Spleen (tissue), 13 donors: ENCODE measurements at places on chromosomes 5 and 9. TPM values are rescaled to one million over a fixed set of nuclear protein-coding genes. Genes with fewer than 3 reads are reported as not detected.

DNA sequence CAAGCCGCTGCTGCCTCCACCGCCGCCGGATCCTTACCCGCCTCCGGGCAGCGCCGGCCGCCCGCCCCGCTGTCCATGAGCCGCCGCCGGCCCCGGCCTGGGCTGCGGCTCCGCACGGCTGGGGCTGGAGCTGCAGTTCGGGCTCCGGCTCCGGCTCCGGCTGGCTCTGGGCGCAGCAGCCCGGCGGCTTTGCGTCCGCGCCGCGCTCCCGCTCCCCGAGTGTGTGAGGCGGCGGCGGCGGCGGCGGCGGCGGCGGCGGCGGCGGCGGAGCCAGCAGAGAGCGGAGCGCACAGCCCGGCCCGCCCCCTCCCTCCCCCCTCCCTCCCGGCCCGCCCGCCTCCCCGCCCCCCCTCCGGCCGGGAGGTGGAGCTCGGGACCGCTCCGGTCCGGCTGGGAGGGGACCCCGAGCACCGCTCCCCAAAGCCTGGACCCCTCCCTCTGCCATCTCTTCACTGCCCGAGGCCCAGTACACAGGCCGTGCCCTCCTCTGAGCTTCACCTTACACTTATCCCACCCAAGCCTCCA lies at the start of gene PCDH1:
Gene PCDH1, minus strand, starts transcription at position 225 of the 525 bp plus-strand sequence. Its CDS starts 148 bp downstream, at position 77.
- DNase-seq, result peak; percentile 82
- H3K4me3 ChIP-seq, result peak within 1 kb of the TSS; percentile 51
- H3K4me1 ChIP-seq, result peaks cover 33% of the 10 kb centered on the region
- H3K36me3 ChIP-seq, result no peaks in the 10 kb centered on the region

- H3K4me3 ChIP-seq, result peak overlapping the region; percentile 76
- H3K4me1 ChIP-seq, result peaks cover 51% of the 10 kb centered on the region
- no peaks in the 10 kb centered on the region for H3K27me3 ChIP-seq
- H3K36me3 ChIP-seq, result no peaks in the 10 kb centered on the region
- H3K27ac ChIP-seq, result peak overlapping the region; percentile 82
These were observed 1.4 kb downstream of the ERGIC1 start for GRCh38 chr5:172835290-172835993.

GLRA1 gene
- total RNA-seq, result not detected

TPM2 gene
- total RNA-seq, result 79.2 TPM

DNA sequence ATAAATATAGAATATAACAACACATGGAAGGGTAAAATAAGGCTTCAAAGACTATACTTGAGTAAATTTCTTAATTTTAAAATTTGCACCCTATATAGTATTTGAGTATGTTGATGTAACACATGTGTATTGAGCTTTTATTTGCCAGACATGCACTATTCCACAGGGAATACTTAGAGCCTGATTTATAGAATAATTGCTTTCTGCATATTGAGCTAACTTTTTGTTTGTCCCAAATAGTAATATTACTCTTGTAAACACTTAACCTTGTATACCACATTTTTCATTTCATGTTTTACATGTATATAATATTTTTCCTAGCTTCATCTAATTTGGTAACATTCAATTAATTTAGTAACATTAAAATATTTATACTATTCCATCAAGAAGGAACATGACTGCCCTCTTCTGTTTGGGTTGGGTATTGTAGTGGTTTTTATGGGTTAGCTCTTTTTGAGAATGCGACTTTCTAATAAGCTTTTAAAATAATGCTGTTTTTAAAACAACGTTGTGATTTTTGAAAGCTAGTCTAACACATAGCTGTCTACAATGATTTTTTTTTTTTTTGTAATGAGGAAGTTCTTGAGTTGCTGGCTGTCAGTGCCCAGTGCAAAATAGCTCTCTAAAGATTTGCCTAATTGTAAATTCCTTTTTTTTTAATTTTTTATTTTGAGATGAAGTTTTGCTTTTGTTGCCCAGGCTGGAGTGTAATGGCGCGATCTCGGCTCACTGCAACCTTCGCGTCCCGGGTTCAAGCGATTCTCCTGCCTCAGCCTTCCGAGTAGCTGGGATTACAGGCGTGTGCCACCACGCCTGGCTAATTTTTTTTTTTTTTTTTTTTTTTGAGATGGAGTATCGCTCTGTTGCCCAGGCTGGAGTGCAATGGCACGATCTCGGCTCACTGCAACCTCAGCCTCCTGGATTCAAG lies 4.8 kb downstream of the SUB1 start:
- H3K4me3 ChIP-seq, result no peak overlapping the region
- H3K27me3 ChIP-seq, result no peaks in the 10 kb centered on the region
- no peaks in the 10 kb centered on the region for H3K36me3 ChIP-seq
- H3K27ac ChIP-seq, result no peak overlapping the region
- DNase-seq, result no peak

GRCh38 chr5:52771343-52772039 lies 16.2 kb upstream of the ITGA1 start:
- H3K4me1 ChIP-seq, result peaks cover 10% of the 10 kb centered on the region
- no peak overlapping the region for H3K4me3 ChIP-seq

WDR38 gene
- total RNA-seq, result not detected

GRCh38 chr5:79395296-79395695 lies 118.6 kb downstream of the HOMER1 start:
- H3K4me1 ChIP-seq, result no peaks in the 10 kb centered on the region
- H3K27me3 ChIP-seq, result no peaks in the 10 kb centered on the region
- no peaks in the 10 kb centered on the region for H3K36me3 ChIP-seq
- no peak for DNase-seq

DNA sequence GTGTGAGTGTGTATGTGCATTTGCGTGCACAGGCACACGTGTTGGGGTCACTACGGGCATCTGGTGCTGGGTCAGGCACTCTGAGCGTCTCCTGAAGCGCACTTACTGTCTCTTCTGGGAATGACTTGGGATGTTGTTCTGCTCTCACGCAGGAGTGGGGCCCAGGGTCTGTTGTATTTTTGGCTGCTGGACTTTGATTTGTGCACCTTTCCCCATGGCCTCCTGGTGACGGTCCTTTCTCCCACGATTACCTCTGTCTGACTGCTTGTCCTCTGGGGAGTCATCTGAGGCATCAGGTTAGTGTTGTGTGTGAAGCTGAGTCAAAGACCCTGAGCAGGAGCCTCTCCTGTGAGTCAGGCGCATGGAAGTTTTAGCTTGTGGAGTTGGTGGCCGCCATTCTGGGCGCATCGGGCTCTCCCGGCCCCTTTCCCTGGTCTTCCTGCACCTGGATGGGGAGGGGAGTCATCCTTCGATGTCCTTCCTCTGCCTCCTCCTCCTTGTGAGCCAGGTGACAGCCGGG lies 62.1 kb downstream of the RXRA start:
- DNase-seq, result no peak
- no peaks in the 10 kb centered on the region for H3K36me3 ChIP-seq
- H3K27ac ChIP-seq, result no peak overlapping the region
- H3K4me1 ChIP-seq, result peaks cover 100% of the 10 kb centered on the region
- no peaks in the 10 kb centered on the region for H3K27me3 ChIP-seq

GRCh38 chr5:178149199-178149932 lies 4.3 kb downstream of the NHP2 start:
- no peaks in the 10 kb centered on the region for H3K27me3 ChIP-seq
- no peak overlapping the region for H3K27ac ChIP-seq
- peaks cover 72% of the 10 kb centered on the region for H3K36me3 ChIP-seq
- H3K4me3 ChIP-seq, result no peak overlapping the region

GRCh38 chr5:150600616-150601490 lies 39.6 kb upstream of the SYNPO start:
- H3K36me3 ChIP-seq, result no peaks in the 10 kb centered on the region
- H3K27ac ChIP-seq, result peak overlapping the region; percentile 45
- DNase-seq, result peak; percentile 69

GRCh38 chr5:87151547-87151946 lies 116.1 kb upstream of the RASA1 start:
- H3K36me3 ChIP-seq, result no peaks in the 10 kb centered on the region
- no peaks in the 10 kb centered on the region for H3K27me3 ChIP-seq
- H3K4me3 ChIP-seq, result no peak overlapping the region
- no peak overlapping the region for H3K27ac ChIP-seq
- no peaks in the 10 kb centered on the region for H3K4me1 ChIP-seq

GABBR2 gene
- total RNA-seq, result 0.32 TPM

DNA sequence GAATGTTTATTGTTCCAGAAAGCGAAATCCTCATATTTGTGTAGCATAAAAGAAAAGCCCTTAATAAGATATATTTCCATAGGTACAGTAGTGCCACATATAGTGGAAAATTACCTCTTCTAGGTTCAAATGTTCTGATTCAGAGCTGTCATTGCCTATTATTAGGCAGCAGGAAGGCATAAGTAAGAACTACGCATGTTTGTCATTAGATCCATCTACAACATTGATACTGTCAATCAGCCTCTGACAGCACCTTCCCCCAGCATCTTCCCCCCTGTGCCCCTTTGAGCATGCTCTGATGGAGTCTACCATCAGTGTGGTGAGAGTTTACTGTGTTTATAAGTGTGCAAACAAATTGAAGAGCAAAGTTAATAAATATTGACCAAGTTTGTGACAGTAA lies 816.1 kb downstream of the TLE4 start:
- no peak overlapping the region for H3K4me3 ChIP-seq
- DNase-seq, result no peak
- H3K27ac ChIP-seq, result no peak overlapping the region
- no peaks in the 10 kb centered on the region for H3K36me3 ChIP-seq

DNA sequence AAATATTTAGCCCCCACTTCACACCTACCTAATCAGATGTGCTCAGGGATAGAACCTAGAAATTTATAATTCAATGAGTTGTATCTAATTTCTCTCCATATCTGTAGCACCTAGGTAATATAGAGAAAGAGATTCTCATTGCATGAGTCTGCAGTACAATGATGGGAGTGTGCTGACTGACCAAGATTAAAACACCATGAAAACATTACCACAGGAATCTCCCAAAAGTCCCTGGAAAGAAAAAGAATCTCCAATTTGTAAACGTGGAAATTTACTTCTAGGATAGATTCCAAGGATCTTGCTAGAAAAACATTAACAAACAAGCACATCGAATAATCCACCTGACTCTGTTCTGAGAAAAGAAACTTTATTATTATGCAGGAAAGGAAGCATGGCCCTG lies 45.0 kb upstream of the DMRTA1 start:
- H3K27me3 ChIP-seq, result no peaks in the 10 kb centered on the region
- no peak overlapping the region for H3K27ac ChIP-seq
- H3K4me3 ChIP-seq, result no peak overlapping the region
- DNase-seq, result no peak
- no peaks in the 10 kb centered on the region for H3K36me3 ChIP-seq

GRCh38 chr5:89228355-89228754 lies 345.4 kb upstream of the MEF2C start:
- H3K36me3 ChIP-seq, result no peaks in the 10 kb centered on the region
- H3K4me3 ChIP-seq, result no peak overlapping the region
- H3K27ac ChIP-seq, result no peak overlapping the region

- DNase-seq, result no peak
- H3K27me3 ChIP-seq, result no peaks in the 10 kb centered on the region
- H3K4me3 ChIP-seq, result no peak overlapping the region
- no peak overlapping the region for H3K27ac ChIP-seq
- H3K4me1 ChIP-seq, result no peaks in the 10 kb centered on the region
- H3K36me3 ChIP-seq, result no peaks in the 10 kb centered on the region
These were observed 169.4 kb upstream of the ANKRD55 start for GRCh38 chr5:56402266-56403220.

MAMDC2 gene
- total RNA-seq, result 46.9 TPM

GRCh38 chr5:139650689-139651042 lies 2.5 kb downstream of the CXXC5 start:
- H3K27ac ChIP-seq, result peak overlapping the region; percentile 92
- H3K36me3 ChIP-seq, result no peaks in the 10 kb centered on the region
- H3K4me3 ChIP-seq, result peak overlapping the region; percentile 97
- peaks cover 100% of the 10 kb centered on the region for H3K4me1 ChIP-seq

DNA sequence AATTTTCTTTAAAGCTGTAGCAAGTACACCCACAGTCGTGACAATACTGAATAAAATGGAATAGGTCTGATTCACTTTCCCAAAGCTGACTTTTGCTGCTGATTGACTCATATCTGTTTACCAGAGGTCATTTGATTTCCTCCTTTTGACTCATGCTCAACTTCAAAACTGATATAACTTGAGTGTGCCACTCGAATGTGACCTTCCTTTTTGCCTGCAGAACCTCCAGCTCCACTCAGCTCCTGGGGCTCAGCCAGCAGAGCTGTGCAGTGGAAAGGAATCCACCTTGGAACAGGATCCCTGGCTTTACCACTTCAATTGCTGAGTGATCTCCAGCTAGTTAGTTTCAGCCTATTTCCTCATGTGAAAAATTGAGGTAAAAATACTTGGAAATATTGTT lies 84.1 kb downstream of the FEM1C start:
- DNase-seq, result no peak
- peaks cover 60% of the 10 kb centered on the region for H3K27me3 ChIP-seq
- no peaks in the 10 kb centered on the region for H3K4me1 ChIP-seq
- no peak overlapping the region for H3K27ac ChIP-seq
- H3K36me3 ChIP-seq, result no peaks in the 10 kb centered on the region

DNA sequence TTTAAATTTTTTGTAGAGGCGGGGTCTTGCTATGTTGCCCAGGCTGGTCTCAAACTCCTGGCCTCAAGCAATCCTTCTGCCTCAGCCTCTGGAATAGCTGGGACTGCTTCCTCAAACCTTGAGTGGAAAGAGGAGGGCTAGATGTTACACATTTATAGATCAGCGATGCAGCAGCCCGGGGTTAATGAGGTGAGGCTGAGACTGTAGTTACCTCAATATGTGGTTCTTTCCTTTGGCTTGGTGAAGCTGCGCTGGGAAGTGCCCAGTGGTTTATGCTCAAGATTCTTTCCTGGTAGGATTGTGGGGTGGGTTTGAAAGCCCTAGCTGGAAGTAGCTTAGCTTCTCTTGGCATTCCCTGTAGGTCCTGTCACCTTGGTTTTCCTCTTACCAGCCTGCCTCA lies 22.5 kb downstream of the ZNF618 start:
- no peaks in the 10 kb centered on the region for H3K27me3 ChIP-seq
- H3K36me3 ChIP-seq, result no peaks in the 10 kb centered on the region
- no peak overlapping the region for H3K27ac ChIP-seq
- H3K4me1 ChIP-seq, result peaks cover 9% of the 10 kb centered on the region

TBC1D9B gene
- 110 TPM for total RNA-seq

SCGB3A2 gene
- total RNA-seq, result not detected

NUTM2F gene
- not detected for total RNA-seq

- H3K4me1 ChIP-seq, result no peaks in the 10 kb centered on the region
- no peak overlapping the region for H3K4me3 ChIP-seq
- H3K27ac ChIP-seq, result no peak overlapping the region
These were observed 28.3 kb upstream of the RAI14 start for GRCh38 chr5:34627794-34628193.

RNF14 gene
- 51.2 TPM for total RNA-seq

- H3K36me3 ChIP-seq, result no peaks in the 10 kb centered on the region
- DNase-seq, result no peak
- H3K4me1 ChIP-seq, result no peaks in the 10 kb centered on the region
- no peaks in the 10 kb centered on the region for H3K27me3 ChIP-seq
- no peak overlapping the region for H3K4me3 ChIP-seq
These were observed 176.0 kb upstream of the TLE4 start for GRCh38 chr9:79395755-79396154.

- no peaks in the 10 kb centered on the region for H3K4me1 ChIP-seq
- H3K27me3 ChIP-seq, result no peaks in the 10 kb centered on the region
- DNase-seq, result no peak
- no peaks in the 10 kb centered on the region for H3K36me3 ChIP-seq
- no peak overlapping the region for H3K27ac ChIP-seq
- no peak overlapping the region for H3K4me3 ChIP-seq
These were observed 70.0 kb downstream of the KLHL3 start for GRCh38 chr5:137665678-137666460.

GRCh38 chr5:34051374-34051980 lies 8.5 kb upstream of the C1QTNF3 start:
- peaks cover 6% of the 10 kb centered on the region for H3K4me1 ChIP-seq
- H3K27ac ChIP-seq, result no peak overlapping the region
- H3K4me3 ChIP-seq, result no peak overlapping the region

GRCh38 chr5:178126556-178126955 lies 4.3 kb upstream of the RMND5B start:
- H3K27me3 ChIP-seq, result peaks cover 7% of the 10 kb centered on the region
- no peaks in the 10 kb centered on the region for H3K36me3 ChIP-seq
- H3K4me1 ChIP-seq, result peaks cover 7% of the 10 kb centered on the region
- H3K4me3 ChIP-seq, result no peak overlapping the region
